ENCODE measurements at places on chromosomes 13 and 19.

DNA sequence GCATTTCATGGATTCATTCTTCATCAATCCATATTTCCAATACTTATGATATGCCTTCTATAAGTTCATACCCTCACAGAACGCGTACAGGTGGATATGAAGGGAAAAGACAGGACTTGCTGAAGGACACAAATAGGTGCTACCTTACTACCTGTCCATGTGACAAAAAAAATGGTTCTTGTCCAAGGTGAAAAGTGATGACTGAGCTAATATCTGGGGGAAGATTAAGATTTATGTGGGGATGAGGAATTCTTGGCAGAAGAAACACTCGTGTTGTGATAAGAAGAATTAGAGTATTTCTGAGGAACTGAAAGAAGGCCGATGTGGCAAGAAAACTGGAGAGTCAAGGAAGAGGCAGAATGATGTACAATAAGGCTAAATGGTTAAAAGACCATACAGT is 356.4 kb upstream of the ATXN8OS start:
- no peak for DNase-seq

DNA sequence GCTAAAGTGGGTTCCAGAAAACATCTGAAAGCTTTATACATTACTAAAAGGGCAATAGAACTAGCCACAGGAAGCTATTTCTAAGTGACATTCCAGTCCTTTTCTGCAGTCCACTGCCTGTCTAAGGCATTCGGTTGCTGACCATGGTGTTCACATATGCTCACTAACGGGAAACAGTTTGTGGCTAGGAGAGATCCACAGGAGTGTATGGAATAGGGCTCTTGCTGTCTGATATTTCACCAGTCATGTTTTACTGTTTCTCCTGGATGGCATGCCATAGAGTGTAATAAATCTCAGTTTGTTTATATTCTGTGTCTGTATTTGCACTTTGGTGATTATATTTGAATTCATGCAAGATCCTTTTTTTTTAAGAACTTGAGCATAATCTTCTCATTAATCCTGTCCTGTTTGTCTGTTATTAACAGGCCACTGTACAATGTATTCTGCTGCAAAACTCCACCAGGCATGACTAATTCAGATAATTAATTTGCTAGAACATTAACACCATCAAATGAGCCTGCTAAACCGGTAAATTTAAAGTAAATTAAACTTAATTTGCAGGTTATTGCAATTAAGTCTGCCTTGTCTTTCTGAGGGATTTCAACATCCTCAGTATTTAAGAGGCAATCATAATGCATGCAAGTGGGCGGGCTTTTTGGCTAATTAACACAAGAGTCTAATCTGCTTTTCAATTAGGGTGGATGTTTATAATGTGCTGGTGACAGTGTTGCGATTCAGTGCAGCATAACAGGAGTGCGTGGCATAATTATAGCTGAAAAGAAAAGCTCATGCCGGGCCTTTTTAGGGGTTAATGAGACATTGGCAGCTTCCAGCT is 201.3 kb downstream of the POU4F1 start:
- DNase-seq: no peak

- DNase-seq: no peak
Observed at GRCh38 chr13:50015750-50016149, 506 bp downstream of the KCNRG start.

- no peak for DNase-seq
Observed at GRCh38 chr19:2251106-2252054, 2.3 kb downstream of the AMH start.
